ENCODE measurements at places on chromosomes 2 and 18.
A peak's percentile ranks its signal among the peaks of the same experiment; 100 is the strongest.

GRCh38 chr2:166573391-166573790, 79.3 kb upstream of the SCN7A start:
- no peak for DNase-seq

GRCh38 chr18:76505614-76506013, 10.6 kb upstream of the ZNF516 start:
- DNase-seq, result no peak

DNA sequence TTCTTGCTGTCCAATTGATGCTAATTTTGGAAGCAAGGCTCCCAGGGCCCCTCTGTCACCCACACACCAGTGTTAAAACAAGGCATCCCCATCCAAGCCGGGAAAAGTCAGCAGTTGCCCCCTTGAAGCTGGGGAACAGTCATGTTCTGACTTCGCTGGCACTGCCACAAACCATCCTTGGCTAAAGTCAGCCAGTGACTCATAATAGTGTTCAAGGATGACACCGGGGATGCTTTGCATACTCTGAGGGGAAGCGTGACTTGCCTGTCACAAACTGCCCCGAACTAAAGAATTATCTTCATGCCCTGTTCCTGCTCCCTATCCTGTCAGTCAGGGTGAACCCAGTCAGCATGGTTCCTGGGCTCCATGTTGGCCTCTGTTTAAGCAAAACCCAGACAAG, 37.0 kb downstream of the TGFA start:
- no peak for DNase-seq

DNA sequence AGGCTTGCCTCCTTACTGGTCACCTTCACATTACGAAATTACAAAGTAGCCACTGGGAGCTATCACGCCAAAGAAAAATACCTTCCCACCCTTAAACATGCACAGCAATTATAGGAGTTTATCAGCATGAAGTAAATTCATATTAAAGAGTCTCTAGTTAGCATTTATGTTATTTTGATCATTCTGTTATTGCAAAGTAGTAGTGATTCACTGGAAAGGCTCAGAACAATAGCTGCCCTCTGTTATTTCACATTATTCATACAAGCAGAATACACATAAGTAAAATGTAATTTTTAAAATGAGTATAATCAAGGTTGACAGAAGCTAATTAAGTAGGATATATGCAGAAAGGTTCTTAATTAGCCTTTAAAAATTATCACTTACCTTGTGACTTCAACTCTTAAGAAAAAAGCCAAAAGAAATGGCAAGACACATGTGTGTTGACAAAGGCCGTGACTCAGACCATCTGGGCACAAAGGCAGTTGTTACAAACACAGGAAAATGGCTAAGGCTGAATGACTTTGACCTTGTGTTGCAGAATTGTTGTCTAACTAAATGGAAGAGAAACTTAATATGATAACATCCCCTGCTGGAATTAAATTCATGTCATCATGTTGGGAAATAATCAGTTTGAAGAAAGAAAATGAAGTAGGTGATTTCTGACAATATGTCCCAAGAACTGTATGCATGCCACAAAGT, 108.3 kb downstream of the ARL6IP6 start:
- DNase-seq, result no peak

GRCh38 chr2:157903151-157903550, 27.0 kb upstream of the ACVR1 start:
- no peak for DNase-seq

GRCh38 chr18:33020877-33021276, 248.1 kb upstream of the KLHL14 start:
- DNase-seq, result no peak

DNA sequence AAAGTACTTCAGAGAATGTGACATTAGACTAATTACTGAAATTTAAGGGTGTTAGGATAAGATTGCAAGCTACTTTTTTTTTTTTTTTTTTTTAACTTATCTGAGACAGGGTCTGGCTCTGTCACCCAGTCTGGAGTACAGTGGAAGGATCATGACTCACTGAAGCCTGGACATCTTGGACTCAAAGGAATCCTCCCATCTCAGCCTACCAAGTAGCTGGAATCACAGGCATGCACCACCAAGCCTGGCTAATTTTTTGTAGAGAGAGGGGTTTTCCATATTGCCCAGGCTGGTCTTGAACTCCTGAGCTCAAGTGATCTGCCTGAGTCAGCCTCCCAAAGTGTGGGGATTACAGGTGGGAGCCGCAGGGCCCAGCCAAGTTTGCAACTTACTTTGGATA, 1246.0 kb upstream of the ZEB2 start:
- no peak for DNase-seq

DNA sequence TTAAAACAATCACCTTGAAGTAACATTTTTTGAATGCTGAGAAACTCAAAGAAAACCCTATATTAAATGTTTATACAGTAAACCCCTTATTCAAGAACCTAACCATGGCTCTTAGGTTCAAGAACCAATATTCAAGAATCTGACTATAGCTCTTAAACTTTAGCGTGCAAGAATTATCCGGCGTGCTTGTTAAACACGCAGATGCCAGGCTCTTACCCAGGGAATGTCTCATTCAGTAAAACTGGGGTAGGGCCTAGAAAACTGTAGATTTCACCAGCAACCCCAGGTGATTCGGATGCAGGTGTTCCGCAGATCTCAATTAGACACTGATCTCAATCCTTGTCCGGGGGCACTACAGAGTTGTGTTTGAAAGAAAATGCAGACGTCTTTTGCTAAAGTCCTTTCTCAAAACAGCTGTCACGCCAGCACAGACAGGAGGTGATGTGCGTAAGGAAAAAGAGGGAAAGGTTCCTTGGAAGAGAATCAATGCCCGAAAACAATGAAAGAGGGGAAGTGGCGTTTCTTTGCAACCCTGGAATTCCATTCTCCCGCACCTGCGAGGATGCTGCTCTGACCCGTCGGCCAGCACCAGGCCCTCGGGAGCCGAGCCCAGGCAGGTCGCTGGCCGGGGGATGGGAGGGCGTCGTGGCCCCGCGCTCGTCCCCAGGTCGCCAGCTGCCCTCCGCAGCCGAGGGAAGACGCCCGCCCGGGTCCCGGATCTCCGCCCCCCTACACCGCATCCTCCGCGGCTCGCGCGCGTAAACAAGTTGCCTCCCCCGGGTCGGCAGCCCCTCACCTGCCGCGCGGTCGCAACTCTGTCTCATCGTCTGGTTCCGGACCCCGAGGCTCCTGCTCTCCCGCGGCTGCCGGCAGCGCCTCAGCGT, 851 bp downstream of the EIF2AK3 start:
- peak; percentile 55 for DNase-seq

GRCh38 chr2:200540793-200541192, 14.8 kb downstream of the SGO2 start:
- DNase-seq, result no peak

- DNase-seq, result no peak
Observed at GRCh38 chr2:100880730-100881129, 60.8 kb downstream of the NPAS2 start.

DNA sequence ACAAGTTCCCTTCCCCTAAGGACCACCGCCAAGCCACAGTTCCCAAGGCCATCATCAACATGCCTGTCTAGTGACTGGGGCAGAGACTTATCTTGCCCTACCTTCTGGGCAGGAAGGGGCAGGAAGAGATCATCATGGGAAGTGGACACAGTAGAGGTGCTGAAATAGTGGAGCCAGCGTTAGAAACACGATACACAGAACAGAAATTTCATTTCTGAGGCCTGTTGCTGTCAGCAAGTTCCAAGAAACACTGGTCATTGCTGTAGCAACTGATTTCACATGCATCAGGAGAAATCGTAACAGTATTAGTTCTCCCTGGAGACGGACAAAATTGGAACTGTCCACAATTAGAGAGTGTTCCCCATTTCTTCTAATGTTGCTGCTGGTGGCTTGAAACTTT, 83.0 kb downstream of the COLEC12 start:
- no peak for DNase-seq

- no peak for DNase-seq
Observed at GRCh38 chr2:112092286-112093041, 37.4 kb downstream of the TMEM87B start.

GRCh38 chr2:230127195-230127594, 58.5 kb upstream of the SLC16A14 start:
- DNase-seq, result no peak

GRCh38 chr18:12068950-12069320, 24.7 kb upstream of the ANKRD62 start:
- no peak for DNase-seq

GRCh38 chr2:6074089-6074643, 382.0 kb downstream of the SOX11 start:
- no peak for DNase-seq

Measured in activated CD4-positive, CD25-positive, alpha-beta regulatory T cell treated with anti-CD3 and anti-CD28 coated beads, Interleukin-2, amount 50 U/mL, for 72 hours (primary cell).